Gastrocnemius medialis (tissue), 4 donors: ENCODE measurements at places on chromosomes 2 and 18. TPM values are rescaled to one million over a fixed set of nuclear protein-coding genes. Genes with fewer than 3 reads are reported as not detected.

Gene UBXN4
- 85.1 TPM for total RNA-seq

Gene CCDC121
- 2.0 TPM for total RNA-seq

Gene GTF2A1L
- not detected for total RNA-seq

Gene C1GALT1C1L
- 0.59 TPM for total RNA-seq

Gene COLEC12
- total RNA-seq = 5.0 TPM

Gene OR6B3
- total RNA-seq = not detected

Gene EGR4
- total RNA-seq = not detected

Gene CEP192
- total RNA-seq = 7.1 TPM

Gene MREG
- total RNA-seq = 0.36 TPM

GRCh38 chr18:3995476-3996102 is 459.5 kb downstream of the DLGAP1 start:
- no peak overlapping the region for H3K4me3 ChIP-seq
- no peaks in the 10 kb centered on the region for H3K36me3 ChIP-seq
- no peaks in the 10 kb centered on the region for H3K27me3 ChIP-seq
- H3K27ac ChIP-seq = no peak overlapping the region
- no peak for DNase-seq
- H3K4me1 ChIP-seq = no peaks in the 10 kb centered on the region

GRCh38 chr2:223884399-223884798 is 47.0 kb upstream of the AP1S3 start:
- H3K27me3 ChIP-seq = no peaks in the 10 kb centered on the region
- H3K4me1 ChIP-seq = no peaks in the 10 kb centered on the region
- no peaks in the 10 kb centered on the region for H3K36me3 ChIP-seq
- no peak overlapping the region for H3K4me3 ChIP-seq
- no peak for DNase-seq

DNA sequence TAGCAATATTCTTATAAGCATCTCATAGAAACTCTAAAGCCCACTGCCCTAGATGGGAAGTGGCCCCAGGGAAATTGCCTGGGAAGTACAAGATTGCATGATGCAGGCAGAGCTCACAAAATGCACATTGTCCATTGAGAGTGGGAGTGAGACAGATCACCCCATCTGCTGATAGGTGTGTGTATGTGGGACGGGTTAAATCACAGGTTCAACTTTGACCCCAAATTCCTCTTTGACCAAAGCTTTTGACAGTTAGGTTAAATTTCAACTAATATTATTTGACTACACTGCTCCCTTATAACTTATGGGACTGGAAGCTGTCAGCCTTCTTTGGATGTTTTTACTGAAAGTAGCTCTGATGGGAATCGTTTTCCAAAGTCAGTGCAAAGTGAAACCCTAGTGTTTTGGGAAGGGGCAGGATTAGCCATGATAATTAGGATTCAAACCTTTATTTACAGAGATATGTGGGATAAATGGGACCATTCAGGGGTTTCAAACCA is 11.4 kb upstream of the FABP1 start:
- no peak overlapping the region for H3K4me3 ChIP-seq
- no peaks in the 10 kb centered on the region for H3K36me3 ChIP-seq
- H3K27me3 ChIP-seq = no peaks in the 10 kb centered on the region
- no peaks in the 10 kb centered on the region for H3K4me1 ChIP-seq

DNA sequence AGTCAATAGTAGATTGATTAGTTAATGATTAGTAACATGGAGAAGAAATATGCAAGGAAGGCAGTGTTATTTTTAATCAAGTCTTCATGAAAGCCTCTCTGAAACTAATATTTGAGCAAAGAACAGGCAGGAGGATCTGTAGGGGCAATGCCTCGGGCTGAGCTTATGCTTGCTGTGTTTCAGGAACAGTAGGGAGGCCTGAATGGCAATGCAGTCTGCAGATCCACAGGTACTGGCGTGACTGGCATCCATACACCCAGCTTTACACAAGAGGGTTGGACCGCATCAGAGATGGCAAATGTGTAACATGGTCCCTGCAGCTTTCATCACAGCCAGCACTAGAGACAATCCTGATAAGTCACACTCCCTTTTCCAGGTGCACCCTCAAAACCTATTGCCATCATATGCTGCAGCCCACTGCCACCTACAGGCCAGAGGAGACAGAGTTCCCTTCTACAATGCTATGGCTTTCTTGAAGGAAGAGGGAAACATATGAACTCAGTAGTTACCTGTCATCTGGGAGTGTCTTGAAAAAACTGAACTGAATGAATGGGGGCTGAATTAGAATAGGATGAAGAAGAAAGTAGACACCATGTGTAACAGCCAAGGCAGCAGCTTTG is 582.4 kb upstream of the RAB6C start:
- no peak overlapping the region for H3K4me3 ChIP-seq
- H3K27ac ChIP-seq = no peak overlapping the region
- peak; percentile 74 for DNase-seq
- H3K27me3 ChIP-seq = no peaks in the 10 kb centered on the region

DNA sequence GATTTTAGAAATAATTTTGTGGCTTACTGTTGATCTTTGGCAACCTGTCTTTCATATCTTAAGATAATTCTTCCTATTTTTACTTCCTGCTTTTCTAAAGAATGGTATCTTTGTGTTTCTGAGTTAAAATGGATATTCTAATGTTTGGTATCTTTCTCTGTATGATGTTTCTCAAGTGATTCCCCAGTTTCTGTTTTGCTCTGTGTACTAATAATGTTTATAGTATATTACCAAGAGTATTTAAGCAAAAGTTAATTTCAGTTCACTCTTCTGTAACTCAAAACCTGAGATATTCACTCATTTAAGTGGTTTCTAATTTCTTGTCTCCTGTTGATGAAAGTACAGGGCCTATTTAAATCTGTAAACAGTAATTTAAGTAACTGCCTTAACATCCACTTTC is 58.3 kb downstream of the CCDC150 start:
- no peaks in the 10 kb centered on the region for H3K36me3 ChIP-seq
- H3K27ac ChIP-seq = no peak overlapping the region
- no peak for DNase-seq
- H3K27me3 ChIP-seq = no peaks in the 10 kb centered on the region
- no peak overlapping the region for H3K4me3 ChIP-seq

DNA sequence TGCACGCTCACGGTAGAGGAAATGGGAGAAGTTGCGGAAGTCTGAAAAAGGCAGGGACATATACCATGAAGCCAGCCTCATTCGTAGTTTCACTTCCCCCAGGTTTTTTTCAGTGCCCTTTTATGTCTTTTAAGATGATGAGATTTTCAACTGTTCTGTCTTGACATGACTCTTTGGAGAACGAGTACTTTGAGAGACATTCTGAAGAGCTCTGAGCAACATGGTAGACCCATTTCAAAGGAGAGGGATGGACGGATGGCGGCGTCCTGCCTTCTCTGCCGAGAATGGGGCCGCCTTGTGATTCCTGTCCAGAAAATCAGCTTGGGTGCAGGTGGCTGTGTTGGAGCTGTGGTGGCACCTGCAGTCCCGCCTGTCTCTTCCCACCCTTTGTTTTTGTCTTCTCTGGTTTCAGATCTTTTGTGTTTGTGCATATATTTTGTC is 41.7 kb downstream of the SH3BP4 start:
- peaks cover 8% of the 10 kb centered on the region for H3K4me1 ChIP-seq
- no peaks in the 10 kb centered on the region for H3K27me3 ChIP-seq
- no peak overlapping the region for H3K4me3 ChIP-seq
- H3K36me3 ChIP-seq = no peaks in the 10 kb centered on the region
- DNase-seq = no peak

DNA sequence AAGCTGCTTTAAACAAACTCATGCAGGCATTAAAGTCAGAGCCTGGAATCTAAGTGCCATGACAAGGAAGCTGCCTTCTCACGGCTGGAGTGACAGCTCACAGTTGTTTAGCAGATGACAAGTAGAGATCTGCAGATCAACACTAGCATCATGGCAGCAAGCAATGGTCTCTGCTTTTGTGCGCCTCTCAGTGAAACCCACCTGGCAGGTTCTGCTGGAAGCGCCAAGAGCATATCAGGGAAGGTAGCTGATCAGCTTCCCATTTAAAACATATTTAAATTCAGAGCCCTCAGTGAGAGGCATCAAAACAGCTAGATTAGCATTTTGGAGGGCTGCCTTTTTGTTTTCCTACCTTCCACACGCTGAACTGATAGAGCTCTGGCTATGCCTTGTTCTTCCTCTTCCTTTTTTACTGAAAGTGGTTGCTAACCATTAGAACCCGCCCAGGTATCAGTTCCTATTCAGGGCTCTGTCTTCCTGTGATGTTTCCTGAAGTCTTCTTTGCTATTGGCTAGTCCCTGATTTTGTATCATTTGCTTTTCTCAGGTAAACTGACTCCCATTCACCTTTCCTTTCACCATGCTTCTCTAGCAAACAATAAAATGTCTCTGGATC is 70.8 kb downstream of the TMEM200C start:
- H3K27ac ChIP-seq = no peak overlapping the region
- no peak for DNase-seq
- no peaks in the 10 kb centered on the region for H3K36me3 ChIP-seq

DNA sequence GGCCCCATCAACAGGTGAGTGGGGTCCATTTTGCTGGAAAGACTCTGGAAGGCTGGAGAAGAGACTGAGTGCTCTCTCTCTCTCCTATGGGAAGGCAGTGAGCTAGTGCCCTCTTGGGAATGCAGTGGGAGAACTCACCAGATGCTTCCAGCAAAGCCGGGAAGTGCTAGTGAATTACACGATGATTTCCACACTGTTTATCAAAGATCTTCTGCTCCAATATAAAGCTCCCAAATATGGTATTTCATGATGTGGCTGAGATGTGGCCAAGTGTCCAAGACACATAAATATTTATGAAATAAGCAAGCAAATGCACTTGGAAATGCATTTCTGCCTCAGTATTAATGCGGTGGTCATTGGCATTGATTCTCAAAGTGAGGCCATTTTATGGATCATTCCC is 135.9 kb downstream of the VAPA start:
- no peak overlapping the region for H3K27ac ChIP-seq
- H3K4me3 ChIP-seq = no peak overlapping the region
- no peaks in the 10 kb centered on the region for H3K36me3 ChIP-seq
- DNase-seq = no peak

- H3K4me1 ChIP-seq = peaks cover 18% of the 10 kb centered on the region
- H3K4me3 ChIP-seq = no peak overlapping the region
- peak; percentile 72 for DNase-seq
- H3K27me3 ChIP-seq = no peaks in the 10 kb centered on the region
These were observed 46.5 kb downstream of the PTGR3 start for GRCh38 chr18:75162467-75162866.

DNA sequence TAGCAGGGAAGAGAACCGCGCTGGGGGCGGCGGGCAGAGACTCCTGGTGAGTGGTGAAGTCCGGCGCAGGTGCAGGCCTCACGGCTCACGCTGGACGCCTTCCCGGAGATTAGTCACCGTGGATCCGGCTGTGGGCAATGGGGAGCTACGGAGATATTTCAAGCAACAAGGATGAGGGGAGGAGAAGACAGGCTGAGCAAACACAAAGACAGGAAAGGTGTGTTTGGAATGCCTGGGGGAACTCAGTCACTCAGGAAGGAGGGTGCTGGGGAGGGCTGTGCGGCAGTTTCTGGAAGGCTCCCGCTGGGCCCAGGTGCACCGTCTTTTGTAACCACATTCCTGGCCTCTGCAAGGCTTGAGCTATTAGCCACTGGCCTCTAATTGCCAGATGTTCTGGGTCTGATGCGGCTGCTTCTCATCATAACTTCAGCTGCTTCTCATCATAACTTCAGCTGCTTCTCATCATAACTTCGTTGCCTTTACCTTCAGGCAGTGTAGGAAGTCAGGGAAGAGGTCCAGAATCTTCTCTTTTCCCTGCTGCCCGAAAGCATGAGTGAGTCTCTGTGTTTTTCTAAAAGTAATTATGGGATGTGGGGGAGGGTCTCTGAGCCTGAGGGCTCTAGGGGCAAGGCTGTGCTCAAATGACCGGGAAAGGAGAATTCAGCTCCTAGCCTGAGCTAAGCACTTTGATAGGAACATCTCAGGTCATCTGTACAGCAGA is 118.9 kb downstream of the PXDN start:
- H3K4me1 ChIP-seq = peaks cover 6% of the 10 kb centered on the region
- H3K27ac ChIP-seq = no peak overlapping the region
- peaks cover 3% of the 10 kb centered on the region for H3K27me3 ChIP-seq
- no peaks in the 10 kb centered on the region for H3K36me3 ChIP-seq
- H3K4me3 ChIP-seq = no peak overlapping the region
- DNase-seq = peak; percentile 31
